ENCODE measurements at places on chromosomes 5 and 9. TPM values are rescaled to one million over a fixed set of nuclear protein-coding genes. Genes with fewer than 3 reads are reported as not detected.

The RLN2 gene
- total RNA-seq = 1.1 TPM

DNA sequence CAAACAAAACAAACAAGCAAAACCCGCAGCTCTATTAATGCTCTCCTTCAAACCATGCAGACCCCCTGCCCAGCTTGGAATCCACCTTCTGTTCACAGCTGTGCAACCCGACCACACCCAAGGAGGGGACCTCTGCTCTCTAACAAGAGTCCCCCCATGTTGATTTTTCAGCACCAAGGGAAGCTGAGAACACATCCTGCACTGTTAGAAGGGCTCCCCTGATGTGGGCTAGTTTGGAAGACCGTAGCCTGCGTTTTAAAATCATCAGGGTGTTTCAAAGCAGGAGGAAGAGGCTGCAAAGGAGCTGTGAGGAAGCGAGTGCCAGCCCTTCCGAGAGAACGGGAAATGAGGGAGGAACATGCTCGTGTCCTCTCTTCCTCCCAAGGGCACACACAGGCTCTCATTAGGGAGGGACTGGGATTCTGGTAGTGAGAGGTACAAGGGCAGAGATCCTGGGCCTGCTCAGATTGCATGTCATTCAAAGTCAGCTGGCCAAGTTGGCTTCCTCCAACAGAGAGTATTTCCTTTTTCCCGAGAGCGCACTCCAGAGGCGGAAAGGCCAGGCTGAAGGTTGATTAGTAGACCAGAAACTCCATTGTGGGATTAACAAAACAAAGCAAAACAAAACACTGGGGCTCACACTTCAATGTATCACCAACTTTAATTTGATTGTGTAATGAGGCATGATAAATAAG is 185.9 kb downstream of the SEMA6A start:
- DNase-seq = no peak

- DNase-seq = no peak
Observed at GRCh38 chr5:100777680-100778300, 125.3 kb downstream of the ST8SIA4 start.

The HTR1A gene
- total RNA-seq = not detected

DNA sequence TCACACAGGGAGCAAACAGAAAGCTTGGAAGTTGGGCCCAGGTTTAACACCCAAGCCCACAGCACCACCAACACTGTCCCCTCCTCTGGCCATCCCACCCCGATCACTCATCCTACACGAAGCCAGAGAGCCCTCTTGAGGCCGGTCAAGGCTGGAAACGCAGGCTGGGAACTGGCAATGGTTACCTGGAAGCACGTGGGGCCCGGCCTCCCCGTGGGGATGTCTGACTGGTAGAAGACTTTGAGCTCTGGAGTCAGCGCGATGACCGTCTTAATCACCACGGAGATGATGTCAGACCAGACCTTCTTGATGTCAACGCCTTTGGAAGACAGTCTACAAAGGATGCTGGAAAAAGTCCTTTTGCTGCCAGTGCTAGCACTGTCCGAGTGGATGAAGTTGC is 104.1 kb downstream of the TTLL11 start:
- DNase-seq = no peak

DNA sequence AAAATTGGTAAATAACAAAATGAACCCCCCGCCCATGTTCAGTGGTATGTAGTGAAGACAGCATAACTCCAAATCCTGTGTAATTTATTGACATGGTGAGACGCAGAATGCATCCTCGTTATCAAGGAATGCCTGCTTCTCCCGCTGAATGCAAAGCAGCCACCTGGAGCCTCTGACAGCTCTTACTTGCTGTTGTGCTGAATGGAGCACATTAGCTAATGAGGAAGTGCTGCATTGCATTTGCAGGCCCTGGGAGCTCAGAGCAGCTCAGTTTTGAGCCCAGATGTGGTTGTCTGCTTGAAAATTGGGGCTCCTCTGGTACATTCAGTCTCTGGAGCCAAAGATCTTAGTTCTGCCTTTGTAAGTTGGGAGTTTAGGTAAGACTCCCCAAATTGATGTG is 28.9 kb downstream of the PLAC8L1 start:
- no peak for DNase-seq

The DTWD2 gene
- 1.6 TPM for total RNA-seq

The TAF11L10 gene
- not detected for total RNA-seq

GRCh38 chr5:88557881-88558280 is 289.2 kb upstream of the TMEM161B start:
- no peak for DNase-seq

Data from activated T-helper 1 cell treated with anti-CD3 and anti-CD28 coated beads, Interleukin-12 subunit alpha, Interleukin-12 subunit beta, Interleukin-2, Interleukin-4 antibody, amounts not matched to agents 30 ng/mL and 10 ng/mL and 1 ng/mL, durations not matched to agents 14 hours and 24 hours and 36 hours (primary cell).